Choroid plexus epithelial cell (primary cell): ENCODE measurements at places on chromosomes 3 and 15.

DNA sequence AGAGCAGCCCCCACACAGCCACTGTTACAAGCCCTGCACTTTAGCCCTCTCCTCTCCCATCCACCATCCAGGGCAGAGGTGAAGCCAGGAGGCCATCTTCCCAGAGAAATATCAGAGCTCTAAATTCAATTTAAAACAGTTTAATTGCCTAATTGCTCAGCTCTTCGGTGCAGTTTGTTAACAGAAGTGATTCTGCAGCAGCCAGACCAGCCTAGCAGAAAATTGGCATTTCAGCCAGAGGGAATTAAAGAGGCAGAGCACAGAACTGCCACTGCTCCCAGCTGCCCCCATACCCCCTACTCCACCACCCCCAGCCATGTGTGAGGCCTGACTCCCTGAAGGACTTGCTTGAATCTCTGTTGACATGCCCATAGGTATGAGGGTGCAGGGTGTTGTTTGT lies 38.5 kb downstream of the TPRA1 start:
- no peak for DNase-seq

DNA sequence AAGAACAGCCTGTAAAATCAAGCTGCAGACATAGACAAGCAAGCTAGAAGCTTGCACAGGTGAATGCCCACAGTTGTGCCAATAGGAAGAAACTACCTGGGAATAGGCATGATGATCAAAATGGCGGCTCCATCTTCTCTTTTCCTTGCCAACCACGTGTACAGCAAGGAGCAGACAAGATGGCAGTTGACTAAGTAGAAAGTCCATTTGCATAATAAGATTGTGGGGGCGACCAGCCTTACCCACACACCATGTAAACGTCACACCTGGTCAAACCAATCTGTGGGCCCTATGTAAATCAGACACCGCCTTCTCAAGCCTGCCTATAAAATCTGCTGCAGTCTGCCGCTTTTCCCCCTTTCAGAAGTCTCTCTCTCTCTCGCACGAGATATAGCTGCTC lies 25.1 kb upstream of the ANKRD34C start:
- DNase-seq = no peak

GRCh38 chr15:40486066-40486770 lies 15.4 kb downstream of the CHST14 start:
- DNase-seq = no peak

DNA sequence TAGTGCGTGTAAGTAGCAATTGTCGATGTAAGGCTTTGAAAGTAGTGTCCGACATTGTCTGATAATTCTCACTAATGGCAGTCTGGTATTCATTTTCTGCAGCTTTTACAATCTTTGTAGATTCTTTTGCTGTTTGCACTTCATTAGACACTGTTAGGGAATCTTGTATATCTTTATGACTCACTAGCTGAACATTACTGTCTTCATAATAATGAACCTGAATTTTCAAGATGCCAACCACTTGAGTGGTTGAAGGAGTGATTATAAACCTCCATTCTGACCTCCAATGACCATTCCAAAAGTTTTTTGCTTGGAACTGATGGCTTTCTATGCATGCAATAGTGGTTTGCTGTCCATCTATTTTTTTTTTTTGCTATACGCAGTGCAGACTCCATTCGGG lies 76.4 kb upstream of the MFGE8 start:
- peak; percentile 39 for DNase-seq

DNA sequence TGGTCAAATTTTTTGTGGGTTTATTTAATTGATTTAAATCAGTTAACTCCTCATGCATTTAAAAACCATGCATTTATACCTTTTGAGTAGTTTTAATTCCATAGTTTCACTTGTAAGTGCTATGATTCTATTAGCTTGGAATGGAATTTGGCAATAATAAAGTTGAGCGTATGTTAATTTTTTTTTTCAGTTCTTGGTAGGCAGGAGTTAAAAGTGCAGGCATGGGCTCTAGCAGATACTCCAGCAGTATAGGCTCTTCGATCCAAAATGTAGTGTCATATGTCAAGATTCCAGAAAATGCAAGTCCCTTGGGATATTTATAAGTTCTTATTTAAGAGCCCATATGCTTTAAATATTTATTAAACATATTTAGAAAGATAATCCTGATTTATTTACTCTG lies 70.3 kb downstream of the LYSMD4 start:
- no peak for DNase-seq

- peak; percentile 82 for DNase-seq
Observed at GRCh38 chr3:38327335-38328009, 19.1 kb upstream of the XYLB start.

- no peak for DNase-seq
Observed at GRCh38 chr3:138899351-138899991, 47.5 kb downstream of the FOXL2 start.

DNA sequence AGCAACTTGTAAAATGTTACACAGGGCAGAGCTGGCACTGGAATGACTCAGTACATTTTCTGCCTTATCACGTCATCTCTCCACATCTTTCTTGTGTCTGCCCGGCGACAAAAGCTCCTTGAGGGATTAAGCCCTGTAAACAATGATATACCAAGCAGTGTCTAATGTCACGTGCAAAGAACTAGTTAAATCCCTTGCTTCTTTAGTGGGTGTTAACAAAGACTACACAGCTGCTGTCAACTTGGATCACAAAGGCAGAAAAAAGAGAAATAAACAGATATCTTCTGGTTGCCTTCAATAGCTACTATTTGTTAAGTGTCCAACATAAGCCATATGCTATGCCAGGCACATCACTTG lies 48.1 kb upstream of the FRMD4B start:
- no peak for DNase-seq

GRCh38 chr15:61049934-61050333 lies 179.2 kb downstream of the RORA start:
- DNase-seq = peak; percentile 94

DNA sequence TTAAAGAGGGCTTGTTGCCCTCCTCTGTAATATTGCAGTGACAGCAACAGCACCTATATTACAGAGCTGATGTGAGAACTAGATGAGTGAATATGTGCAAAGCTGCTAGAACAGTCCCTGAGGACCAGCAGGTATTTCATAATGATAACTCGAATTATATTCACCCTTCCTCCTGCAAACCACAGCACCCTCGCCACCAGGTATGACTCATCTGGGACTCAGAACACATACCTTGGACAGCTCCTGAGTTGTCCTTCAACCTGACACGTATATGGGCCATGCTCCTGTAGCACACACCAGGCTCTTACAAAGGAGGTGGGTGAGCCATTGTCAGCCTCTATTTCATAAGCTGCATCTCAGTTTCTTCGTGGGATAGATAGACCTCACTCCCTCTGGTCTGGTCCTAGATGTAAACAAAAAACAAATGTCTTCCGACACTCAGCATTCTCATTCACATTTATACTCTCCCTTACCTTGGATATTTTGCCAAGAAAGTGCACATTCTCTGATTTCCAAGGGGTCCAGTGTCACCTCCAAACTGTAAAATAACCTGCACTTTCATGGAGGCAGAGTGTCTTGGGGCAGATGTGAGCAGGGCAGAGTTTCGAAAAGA lies 124.5 kb downstream of the TLE3 start:
- peak; percentile 71 for DNase-seq

GRCh38 chr15:93982226-93982727 lies 249.1 kb upstream of the MCTP2 start:
- DNase-seq = no peak

DNA sequence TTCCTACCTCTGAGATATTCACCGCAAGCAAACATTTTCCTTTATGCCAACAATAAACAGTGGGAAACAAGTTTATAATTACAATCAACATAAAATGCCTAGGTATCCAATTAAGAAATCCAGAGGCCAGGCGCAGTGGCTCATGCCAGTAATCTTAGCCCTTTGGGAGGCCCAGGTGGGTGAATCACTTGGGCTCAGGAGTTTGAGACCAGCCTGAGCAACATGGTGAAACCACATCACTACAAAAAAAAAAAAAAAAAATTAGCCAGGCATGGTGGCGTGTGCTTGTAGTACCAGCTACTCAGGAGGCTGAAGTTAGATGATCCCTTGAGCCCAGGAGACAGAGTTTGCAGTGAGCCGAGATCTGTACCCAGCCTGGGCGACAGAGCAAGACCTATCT lies 17.3 kb downstream of the TBC1D2B start:
- no peak for DNase-seq

DNA sequence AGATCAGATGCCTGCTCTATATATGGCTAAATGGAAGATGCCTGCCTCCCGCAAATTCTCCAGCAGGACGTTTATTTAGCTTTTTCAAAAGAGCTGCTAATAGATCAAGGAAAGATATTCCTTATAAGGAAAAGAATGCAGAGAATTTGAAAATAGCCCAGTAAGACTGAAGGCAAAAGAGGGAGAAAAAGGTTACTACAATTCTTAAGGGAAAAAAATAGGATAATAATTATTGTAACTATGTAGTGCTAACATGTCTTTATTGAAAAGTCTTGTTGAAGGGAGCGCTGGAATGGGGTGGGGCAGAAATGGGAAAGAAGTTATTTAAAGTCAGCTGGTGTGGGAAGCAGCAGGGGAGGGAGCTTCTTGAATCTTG lies 2.9 kb downstream of the TPM1 start:
- DNase-seq = no peak

DNA sequence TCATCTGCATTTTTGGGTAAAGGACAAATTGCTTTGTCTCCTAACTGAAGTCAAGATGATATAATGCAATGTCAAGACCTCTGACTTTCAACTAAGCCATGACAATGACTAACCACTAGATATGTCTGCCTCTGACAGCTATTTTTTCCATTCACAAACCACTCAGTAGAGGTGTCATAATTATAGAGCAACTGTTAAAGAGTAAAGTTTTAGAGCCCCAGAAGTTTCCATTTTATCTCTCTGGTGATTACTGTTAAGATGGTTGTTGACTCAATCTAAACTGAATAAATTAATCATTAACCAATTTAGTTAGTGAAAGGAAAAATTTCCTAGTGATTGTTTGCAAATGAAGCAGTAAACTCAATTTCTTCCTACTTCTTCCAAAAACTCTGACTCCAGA lies 779.9 kb downstream of the GRM7 start:
- no peak for DNase-seq

DNA sequence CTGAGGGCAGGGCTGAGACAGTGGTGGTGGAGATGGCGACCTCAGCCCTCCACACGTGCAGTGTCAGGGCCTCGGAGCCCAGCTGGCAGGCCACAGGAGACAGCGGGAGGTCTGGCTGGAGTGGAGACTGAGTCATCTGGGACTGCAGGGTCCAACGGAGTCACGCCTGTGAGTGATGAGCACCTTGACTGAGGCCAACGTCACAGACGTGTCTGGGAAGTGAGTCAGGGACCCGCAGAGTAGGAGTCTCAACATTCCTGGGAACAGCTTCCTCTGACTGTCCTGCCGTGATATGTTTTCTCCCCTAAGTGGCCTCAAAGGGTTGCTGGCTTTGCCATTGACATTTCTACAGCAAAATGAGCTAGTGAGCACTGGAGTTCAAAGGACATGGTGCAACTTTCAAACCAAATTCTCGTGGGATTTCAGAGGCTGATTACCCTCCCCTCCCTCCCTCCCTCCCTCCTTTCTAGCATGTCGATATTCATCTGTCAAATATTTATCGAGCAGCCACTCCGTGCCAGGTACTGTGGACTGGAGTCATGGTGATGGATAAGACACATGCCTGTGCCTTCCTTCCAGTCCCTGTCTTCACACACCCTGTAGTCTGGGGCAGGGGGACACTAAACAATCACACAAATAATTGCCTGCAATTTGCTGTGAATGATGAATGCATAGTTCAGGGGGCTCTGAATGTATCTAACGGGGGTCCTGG lies 53.3 kb upstream of the AMOTL2 start:
- DNase-seq = peak; percentile 97
